ENCODE measurements at places on chromosomes 7 and 10. TPM values are rescaled to one million over a fixed set of nuclear protein-coding genes. Genes with fewer than 3 reads are reported as not detected.
A peak's percentile ranks its signal among the peaks of the same experiment; 100 is the strongest.

The PLPP4 gene
- 0.74 TPM for total RNA-seq

DNA sequence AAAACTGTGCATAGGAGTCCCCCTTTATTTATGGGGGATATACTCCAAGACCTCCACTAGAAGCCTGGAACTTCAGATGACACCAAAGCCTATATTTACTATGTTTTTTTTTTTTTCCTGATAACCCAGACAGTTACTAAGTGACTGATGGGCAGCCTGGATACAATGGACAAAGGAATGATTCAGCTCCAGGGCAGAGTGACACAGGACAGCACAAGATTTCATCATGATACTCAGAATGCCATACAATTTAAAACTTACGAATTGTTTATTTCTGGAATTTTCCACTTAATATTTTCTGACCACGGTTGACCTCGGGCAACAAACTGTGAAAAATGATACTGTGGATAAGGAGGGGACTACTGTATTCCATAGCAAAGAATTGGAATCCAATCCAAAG lies 843.6 kb downstream of the PCDH15 start:
- no peak for DNase-seq

- DNase-seq: no peak
Measured at GRCh38 chr10:35447693-35448407, 111.5 kb downstream of the CCNY start.

DNA sequence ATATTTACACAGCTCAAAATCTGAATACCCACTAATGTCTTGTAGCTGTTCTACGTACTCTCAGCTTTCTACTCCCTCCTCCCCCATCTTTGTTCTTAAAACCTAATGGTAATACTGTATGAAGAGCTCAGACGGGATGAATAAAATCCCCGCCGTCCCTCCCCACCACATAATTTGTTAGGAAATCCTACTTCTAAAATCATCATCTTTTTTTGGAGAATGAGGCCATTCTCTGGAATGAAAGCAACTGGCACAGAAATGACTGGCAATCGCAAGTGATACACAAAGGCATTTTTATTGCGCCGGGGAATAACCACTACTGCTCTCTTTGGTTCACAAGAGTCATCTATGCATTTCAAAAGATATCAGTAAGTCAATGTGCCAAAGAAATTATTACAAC lies 27.3 kb downstream of the SLC35B4 start:
- DNase-seq: no peak

DNA sequence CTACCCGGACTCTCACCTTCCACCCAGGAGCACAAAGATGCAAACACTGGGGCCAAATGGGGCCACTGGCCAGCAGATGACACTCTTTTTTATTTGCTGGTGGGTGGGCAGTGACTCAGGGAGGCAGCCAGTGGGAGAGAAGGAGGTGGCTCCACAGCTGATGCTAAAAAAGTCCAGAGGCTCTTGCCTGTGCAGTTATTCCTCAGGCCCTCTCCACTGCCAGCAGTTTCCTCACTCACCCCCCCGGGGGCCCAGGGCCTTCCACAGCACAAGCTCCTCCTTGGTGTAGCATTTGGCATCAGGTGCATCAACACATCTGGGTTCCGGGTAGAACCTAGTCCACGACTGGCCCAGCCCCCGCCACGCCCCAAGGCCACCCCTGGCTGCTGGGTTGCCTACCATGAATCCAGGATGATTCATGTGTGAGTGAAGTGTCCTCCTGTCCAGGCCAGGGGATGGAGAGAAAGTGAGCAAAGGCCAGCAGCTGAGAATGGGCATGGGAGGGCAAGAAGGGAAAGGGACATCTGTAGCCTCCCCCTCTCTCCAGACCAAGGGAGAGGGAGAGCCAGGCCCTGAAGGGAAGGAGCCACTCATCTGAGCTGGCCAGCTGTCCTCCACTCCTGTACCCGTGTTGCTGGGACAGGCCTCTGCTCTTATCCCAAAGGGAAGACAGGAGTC lies 1.7 kb upstream of the KCNH2 start:
- no peak for DNase-seq

The OIT3 gene
- total RNA-seq: 7.0 TPM

GRCh38 chr7:96700516-96700915 lies 9.1 kb downstream of the SEM1 start:
- DNase-seq: no peak

DNA sequence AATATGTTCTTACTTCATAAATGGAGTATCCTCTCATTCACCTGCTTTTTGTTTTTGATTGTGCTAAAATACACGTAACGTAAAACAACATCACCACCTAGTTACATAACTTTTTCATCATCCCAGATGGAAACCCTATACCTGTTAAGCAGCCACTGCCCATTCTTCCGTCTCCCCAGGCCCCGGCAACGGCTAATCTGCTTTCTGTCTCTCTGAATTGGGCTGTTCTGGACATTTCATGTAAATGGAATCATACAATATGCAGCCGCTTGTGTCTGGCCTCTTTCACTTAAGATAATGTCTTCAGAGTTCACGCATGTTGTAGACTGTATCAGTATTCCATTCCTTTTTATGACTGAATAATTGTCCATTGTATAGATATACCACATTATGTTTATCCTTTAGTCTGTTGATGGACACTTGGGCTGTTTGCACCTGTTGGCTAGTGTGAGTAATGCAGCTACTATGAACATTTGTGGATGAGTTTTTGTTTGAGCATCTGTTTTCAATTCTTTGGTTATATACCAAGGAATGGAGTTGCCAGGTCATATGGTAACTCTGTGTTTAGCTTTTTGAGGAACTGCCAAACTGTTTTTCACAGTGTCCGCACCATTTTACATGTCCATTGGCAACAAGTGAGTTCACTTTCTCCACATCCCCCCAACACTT lies 14.1 kb upstream of the SUN1 start:
- DNase-seq: no peak

DNA sequence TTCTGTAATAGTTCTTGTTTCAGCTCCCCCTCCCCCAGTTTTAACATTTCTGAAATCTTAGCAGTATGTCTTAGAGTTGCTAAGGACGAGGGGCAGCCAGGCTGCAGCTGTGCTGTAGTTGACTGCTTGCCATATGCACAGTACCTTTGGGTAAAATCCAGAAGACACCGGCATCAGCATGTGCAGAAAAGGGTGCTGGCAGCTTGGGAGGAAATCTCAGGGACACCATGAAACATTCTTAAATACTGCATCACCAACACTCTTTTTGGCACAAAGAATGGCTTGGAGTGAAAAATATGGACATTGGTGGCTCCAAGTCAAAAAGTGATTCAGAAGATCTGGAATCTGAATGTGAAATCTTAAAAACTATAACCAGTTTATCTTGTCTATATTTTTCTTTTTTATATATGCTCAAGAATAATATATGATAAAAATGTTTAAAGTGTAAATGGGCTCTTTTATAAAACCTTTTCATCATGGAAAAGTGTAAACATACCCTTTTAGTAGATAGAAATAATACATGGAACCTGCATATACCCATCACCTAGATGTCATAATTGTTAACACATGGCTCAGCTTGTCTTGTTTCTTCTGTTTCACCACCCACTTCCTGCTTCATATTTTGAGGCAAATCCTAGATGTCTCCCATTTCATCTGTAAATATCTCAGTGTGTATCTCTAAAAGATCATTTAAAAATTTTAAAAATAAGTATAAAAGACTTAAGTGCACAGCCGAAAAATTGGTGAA lies 34.4 kb upstream of the ARMS2 start:
- DNase-seq: no peak

DNA sequence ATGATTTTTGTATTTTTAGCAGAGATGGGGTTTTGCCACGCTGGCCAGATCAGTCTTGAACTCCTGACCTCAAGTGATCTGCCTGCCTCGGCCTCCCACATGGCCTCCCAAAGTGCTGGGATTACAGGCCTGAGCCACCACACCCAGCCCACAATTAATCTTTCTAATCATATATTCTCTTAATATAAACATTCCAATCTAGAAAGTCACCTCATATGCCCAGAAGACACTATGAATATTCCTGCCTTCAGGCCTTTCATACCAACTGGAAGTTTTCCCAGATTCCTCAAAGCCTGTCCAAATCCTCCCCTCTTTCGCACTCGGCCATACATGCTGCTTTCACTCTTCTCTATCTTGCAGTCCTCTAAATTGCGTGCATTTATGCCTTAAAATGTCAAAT lies 32.6 kb downstream of the PDZD8 start:
- peak; percentile 87 for DNase-seq

DNA sequence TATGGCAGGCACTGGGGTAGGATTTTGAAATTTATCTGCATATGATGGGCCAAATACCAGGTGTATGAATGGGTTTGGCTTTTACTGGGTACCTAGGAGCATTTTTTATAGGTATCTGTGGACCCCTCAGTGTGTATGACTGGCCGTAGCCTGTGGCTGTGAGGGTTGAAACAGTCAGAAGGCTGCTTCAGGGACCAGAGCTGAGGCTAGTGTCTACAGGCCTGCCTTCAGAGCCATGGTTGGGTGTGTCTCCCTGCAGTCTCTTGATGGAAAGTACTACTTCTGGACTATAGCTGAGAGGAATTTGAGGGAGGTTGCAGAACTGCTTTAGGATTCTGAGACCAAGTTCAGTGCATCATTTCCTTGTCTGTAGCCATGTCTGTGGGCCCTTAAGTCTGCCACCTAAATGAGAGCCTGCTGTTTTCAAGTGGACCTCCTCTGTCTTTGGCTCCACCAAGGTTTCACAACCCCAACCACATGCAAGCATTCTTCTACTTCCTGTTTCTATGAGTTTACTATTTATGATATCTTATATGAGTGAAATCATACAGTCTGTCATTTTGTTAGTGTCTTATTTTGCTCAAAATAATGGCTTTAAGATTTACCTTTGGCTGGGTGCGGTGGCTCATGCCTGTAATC lies 19.9 kb upstream of the ZNF138 start:
- no peak for DNase-seq

The ORC5 gene
- 65.4 TPM for total RNA-seq

The RNF32 gene
- total RNA-seq: 3.2 TPM

DNA sequence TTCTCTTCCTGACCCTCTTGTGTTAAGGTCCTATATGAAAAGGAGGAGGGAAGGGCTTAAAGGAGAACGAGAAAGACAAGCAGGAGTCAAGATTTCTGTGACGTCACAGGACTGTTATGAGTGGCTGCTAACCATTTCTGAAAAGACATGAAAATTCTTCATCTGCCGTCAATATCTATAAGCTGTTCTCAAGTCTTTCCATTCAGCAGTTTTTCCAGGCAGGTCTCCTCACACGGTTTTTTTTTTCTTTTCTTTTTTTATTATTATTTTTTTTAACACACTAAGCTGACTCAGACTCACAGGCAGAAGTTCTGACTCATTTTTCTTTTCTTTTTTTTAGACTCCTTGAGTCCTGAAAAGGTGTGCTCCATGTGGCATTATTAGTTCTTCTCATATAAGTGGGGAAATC lies 72.0 kb downstream of the DGKI start:
- no peak for DNase-seq

DNA sequence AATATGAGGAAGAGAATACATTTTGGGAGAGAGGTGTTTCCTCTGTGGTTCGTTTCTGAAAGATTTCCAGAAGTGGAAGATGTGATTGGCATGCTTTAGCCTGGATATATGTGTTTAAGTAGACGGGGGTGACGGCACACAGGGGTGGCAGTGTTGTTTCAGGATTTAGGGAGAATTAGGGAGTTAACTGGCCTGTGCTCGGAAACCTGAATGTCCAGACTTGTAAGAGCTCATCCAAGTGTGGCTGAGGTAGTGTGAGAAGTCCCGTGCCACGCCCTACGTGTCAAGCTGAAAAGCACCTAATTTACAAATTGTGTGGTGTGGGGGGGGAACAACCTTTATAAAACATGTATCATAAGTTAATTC lies 1.1 kb downstream of the RALA start:
- no peak for DNase-seq

DNA sequence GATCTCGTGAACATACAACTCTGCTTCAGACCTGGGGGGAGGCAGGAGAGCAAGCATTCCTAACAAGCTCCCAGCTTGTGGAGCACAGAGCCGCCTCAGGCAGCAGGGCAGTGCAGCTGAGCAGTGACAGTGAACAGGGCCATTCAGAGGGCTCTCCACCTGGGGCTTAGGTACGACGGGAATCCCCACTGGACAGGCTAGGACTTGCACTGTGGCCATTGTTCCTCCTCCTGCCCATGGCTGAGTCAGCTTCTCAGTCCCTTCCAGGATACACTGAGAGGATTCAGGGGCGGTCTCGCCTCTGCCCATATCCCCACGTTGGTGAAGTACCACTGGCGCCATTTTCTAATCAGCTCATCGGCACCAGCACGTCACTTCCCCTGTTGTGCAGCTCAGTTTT lies 71.1 kb downstream of the FIGNL1 start:
- DNase-seq: peak; percentile 63

DNA sequence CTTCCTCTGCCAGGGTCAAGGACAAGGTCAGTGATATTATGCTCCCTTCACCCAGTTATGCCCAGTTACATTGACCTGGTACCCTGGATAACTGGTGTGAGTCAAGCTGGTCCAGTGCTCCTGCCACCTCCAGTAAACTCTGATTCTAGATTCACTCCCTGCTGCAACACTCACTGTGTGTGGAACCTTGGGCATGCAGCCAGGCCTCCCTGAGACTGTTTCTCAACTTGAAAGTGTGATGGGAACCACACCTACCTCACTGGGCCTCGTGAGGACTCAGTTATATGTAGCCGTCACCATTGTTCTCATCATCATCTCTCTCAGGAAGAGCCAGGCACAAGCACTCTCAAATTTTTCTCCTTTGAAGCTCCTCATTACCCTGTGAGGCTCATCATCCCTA lies 935 bp upstream of the ZNF736 start:
- DNase-seq: no peak

- no peak for DNase-seq
Measured at GRCh38 chr7:104196161-104196560, 11.7 kb downstream of the ORC5 start.

The NPC1L1 gene
- total RNA-seq: 0.21 TPM

DNA sequence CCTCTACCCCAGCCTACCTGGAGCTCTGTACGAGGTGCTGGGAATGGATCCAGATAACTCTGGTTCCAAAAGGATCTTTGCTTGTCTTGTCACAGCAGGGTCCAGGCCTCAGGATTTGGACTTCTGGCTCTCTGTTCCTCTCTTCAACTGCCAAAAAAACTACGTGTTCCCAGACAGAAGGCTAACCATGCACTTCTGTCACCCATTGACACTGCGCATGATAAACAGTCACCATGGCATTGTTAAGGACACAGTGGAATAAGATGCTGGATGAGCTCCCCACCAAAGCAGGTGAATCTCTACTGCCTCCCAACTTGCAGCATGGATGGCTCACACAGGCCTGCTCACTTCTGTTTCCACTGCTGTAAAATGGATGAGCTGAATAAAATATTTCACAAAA lies 637.9 kb downstream of the TNS3 start:
- no peak for DNase-seq

DNA sequence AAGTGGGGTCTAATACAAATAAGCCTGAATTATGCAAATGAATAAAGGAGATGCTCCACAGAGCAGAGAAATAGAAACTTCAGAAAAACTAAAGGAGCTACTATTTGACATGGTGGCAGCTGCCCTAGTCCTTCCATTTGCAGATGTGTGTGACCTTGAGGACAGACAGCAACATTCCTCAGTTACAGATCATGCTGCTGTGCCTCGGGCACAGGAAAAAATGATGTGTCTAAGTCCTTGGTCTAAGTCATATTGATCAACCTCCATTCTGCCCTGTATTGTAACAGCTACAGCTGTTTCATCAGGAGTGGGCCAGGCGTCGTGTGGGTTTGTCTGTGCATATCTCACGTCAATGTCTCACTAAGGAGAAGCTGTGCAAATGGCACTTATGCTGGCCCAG lies 710.4 kb downstream of the TNS3 start:
- no peak for DNase-seq

All from cardiac muscle cell (in vitro differentiated cells and primary cell).